Brain (organoid and tissue), 16 donors: ENCODE measurements at places on chromosomes 1 and 21.

DNA sequence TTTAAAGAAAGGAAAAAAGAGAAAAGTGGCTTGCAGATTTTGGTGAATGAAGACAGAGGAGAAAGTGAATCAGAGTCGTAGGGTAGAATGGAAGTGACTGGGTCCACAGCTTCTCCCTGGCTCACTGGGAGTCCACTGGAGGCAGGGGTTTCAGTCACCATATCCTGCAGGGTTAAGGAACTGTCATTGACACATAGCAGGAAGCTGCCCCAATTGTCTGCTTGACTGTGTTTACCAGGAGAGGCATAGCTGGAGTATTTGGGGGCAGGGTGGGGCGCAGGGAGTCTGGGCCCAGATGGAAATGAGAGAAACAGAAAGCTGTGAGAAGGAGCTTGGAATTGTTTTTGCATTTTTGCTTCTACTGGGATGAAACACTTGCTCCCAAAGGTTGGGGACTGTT, 228.8 kb upstream of the CSF3R start:
- no peak for DNase-seq

- DNase-seq: no peak
These were observed 319.0 kb downstream of the HHAT start for GRCh38 chr1:210647406-210648333.

- no peak for DNase-seq
These were observed 43.0 kb upstream of the AK4 start for GRCh38 chr1:65104854-65105534.

- DNase-seq: no peak
These were observed 12.8 kb upstream of the RNF223 start for GRCh38 chr1:1086911-1087341.

DNA sequence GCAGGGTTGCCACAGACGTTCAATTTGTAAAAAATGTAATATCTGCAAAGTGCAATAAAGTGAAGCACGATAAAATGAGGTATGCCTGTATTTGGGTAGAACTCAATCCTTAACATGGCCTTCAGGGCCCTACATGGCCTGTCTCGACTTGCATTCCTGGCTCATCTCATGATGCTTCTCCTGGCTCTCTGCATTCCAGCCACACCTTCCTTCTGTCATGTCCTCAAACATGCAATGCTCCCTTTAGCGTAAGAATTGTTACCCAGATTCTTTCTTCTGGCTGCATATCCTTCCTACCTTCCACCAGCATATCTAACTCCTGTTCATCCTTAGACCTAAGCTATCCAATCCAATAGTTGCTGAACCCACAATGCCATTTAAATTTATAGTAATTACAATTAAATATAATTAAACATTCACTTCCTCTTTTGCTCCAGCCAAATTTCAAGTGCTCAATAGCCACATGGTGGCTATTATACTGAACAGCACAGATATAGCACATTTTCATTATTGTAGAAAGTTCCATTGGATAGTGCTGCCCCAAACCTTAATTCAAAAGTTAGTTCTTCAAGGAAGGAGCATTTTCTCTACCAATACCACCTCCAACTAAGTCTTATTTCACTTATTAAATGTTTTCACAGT, 32.6 kb downstream of the FGGY start:
- no peak for DNase-seq

- DNase-seq: no peak
These were observed 79.2 kb upstream of the CDC42BPA start for GRCh38 chr1:227397354-227397978.
